Mesothelial cell of epicardium (in vitro differentiated cells): ENCODE measurements at places on chromosomes 1 and 21.

DNA sequence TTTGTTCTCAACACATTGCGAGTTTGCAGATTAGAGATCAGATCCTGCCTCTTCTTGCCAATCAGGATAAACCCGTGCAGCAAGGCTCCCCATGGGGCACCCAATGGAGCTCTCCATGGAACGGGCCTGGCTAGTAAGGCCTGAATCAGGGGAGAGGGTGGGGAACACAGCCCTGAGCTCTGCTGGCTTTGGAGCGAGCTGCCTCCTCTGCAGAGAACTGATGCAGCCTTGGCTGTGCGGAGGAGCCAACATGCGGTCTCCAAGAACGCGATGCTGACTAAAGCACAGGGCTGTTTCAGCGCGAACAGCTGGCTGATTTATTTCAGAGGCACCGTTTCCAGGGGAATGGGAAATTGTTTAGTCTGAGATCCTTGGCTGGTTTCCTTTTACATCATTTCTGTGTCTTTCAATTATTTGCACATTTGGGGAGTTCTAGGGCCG is 139.7 kb downstream of the TSEN15 start:
- peak; percentile 30 for DNase-seq

DNA sequence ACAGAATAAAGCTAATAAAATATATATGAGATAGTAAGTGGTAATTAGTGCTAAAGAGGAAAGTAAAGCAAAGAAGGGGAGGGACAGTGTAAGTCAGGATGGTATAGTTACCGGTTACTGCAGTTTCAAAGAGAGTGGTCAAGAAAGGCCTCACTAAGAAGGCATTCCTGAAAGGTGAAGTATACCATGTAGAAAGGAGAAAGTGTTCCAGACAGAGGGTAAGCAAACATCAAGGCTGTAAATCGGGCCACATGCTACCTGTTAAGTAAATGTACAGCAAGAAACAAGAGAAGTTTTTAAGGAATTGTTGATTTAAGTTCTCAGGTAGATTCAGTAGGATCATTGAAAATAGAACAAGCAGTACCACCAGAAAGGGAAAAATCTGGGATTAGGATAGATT is 9.7 kb downstream of the DESI2 start:
- DNase-seq = no peak

DNA sequence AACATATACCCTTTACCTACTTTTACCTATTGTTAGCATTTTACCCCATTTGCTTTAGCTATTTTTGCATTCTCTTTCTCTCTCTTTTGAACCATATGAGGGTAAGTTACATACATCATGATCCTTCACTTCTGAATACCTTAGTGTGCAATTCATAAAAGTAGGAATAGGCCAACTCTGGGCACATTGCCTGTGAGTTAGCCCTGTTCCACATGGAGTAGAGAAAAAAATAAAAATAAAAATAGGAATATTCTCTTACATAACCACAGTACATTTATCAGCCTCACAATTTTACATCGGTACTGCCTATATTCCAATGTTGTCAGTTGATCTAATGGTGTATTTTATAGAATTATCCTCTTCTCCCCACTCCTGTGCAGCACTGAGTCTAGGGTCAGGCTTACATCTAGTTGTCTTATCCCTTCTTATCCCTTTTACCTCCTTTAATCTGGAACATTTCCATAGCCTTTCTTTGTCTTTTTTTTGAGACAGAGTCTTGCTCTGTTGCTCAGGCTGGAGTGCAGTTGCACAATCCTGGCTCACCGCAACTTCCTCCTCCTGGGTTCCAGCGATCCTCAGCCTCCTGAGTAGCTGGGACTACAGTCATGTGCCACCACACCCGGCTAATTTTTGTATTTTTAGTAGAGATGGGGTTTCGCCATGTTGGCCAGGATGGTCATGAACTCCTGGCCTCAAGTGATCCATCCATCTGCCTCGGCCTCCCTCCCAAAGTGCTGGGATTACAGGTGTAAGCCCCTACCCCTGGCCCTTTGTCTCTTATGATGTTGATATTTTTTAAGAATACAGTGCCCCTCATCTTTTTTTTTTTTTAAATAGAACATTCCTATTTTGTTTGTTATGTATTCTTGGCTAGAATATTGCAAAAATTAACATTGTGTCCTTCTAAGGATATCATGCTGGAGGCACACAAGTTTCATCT is 11.1 kb upstream of the SLC30A1 start:
- DNase-seq = no peak

GRCh38 chr1:13604176-13604575 is 20.5 kb downstream of the PDPN start:
- DNase-seq = no peak

- DNase-seq = no peak
Observed at GRCh38 chr1:207396168-207396746, 57.9 kb upstream of the CR2 start.

GRCh38 chr1:221573756-221574155 is 168.1 kb downstream of the DUSP10 start:
- DNase-seq = no peak

- DNase-seq = no peak
Observed at GRCh38 chr1:174928541-174928940, 71.2 kb upstream of the CACYBP start.

GRCh38 chr1:164183854-164184635 is 374.9 kb upstream of the PBX1 start:
- no peak for DNase-seq

DNA sequence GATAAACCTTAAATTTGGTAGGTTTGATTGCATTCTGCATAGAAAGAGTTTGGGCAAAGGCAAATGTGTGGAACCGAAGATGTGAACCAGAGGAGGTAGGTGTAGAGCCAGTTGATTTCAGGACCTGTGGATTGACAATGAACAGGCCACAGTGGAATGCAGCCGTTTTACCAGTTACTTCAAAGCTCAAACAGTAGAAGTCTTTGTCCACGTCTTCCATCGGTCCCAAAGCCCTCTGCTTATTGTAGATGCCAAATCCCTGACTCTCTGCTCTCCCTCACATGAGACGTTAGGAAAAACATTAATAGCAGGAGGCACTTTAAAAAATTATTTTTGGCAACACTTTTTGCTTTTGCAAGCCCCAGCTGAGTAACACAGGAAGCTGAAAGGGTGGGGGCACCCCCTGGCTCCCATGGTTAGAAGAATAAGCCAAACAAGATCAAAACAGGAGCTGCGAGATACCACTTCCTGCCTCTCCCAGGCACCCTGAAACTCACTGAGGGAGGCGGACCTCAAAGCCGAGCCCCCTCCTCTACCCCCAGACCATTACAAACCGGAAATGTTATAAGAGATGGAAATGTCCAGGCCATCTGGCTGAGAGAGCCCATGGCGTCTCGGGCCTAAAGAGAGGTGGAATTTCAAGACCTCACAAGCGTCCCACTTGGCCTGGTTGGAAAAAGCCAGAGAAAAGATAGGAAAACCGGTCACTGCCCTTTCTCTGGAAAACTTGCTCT is 13.5 kb downstream of the TRAF3IP3 start:
- no peak for DNase-seq

- DNase-seq = no peak
Observed at GRCh38 chr1:36125129-36125991, at the start of gene COL8A2. Gene COL8A2, minus strand, starts transcription at chr1:36125222. Its CDS starts 24,980 bp downstream, at chr1:36100242.

GRCh38 chr1:50110151-50110550 is 1.4 kb downstream of the ELAVL4 start:
- DNase-seq = no peak

GRCh38 chr1:111990878-111991718 is 1.6 kb upstream of the KCND3 start:
- peak; percentile 40 for DNase-seq

- no peak for DNase-seq
Observed at GRCh38 chr1:18297896-18298648, 182.7 kb upstream of the KLHDC7A start.

GRCh38 chr1:87023326-87023725 is 108.9 kb downstream of the HS2ST1 start:
- DNase-seq = no peak

- DNase-seq = no peak
Observed at GRCh38 chr21:44317871-44318270, 18.0 kb downstream of the PFKL start.

DNA sequence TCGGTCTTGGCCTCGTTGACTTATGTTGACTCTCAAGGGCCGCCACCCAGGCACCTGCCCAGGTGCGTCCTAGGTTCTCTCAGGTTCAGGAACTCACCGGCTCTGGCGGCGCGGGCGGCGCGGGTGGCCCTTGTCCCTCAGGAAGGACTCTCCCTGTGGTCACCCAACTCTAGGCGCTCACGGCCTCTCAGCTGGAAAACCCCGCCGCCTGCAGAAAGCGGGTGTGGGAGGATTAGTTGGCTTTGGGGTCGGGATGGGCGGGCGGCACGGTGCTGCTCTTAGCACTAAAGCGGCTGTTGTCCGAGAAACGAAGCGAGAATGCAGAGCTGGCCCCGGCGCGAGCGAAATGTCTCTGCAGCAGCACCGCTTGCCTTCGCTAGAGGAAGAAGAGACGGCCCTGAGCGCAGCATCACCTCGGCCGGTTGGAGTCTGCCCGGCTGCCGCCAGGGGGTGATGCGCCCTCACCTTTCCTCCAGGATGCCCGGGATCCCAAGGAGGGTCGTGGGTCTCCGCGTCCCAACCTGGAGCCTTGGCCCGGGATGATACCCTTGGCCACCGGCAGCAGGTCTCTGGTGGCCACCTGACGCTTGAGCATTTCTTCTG is 8.1 kb upstream of the TADA1 start:
- DNase-seq = peak; percentile 72

- DNase-seq = no peak
Observed at GRCh38 chr1:24908591-24909259, 21.4 kb downstream of the RUNX3 start.

- DNase-seq = no peak
Observed at GRCh38 chr21:33299181-33299752, 25.5 kb upstream of the IFNAR1 start.

DNA sequence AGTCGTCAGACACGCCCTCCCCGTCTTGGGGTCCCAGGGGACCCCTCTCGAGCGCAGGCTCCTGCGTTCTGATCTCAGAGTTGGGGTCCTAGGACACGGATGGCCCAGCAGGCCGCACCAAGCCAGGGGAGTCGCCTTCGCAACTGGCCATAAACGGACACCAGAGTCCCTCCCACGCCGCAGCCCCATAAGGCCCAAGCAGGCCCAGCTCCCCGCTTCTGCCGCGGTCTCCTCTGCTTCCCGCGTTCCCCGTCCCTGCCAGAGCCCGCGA is 633 bp downstream of the DMRTA2 start:
- DNase-seq = no peak

- DNase-seq = no peak
Observed at GRCh38 chr21:42525029-42525581, 11.5 kb downstream of the SLC37A1 start.

- DNase-seq = no peak
Observed at GRCh38 chr1:119341372-119341947, 27.1 kb upstream of the HAO2 start.

GRCh38 chr1:54453022-54453421 is 46.8 kb upstream of the SSBP3 start:
- no peak for DNase-seq

DNA sequence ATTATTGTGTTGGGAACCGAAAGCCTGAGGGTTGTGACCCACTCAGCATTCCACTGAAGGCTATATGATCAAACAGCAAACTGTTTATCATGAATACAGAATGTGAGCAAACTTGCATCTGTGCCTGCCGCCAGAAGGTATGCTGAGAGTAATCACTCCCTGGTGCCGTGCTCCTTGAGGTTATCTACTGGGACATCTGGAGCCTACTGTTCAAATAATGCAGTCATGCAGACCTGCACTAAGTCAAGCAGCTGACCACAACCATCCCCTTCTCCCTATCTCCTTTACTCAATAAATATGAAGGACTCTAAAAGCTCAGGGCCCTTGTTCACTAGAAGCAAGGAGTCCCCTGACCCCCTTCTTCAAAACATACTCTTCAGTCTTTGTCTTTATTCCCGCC is 13.5 kb downstream of the GSTM5 start:
- no peak for DNase-seq

GRCh38 chr1:151058692-151059091 is 730 bp downstream of the CDC42SE1 start:
- DNase-seq = peak; percentile 63

DNA sequence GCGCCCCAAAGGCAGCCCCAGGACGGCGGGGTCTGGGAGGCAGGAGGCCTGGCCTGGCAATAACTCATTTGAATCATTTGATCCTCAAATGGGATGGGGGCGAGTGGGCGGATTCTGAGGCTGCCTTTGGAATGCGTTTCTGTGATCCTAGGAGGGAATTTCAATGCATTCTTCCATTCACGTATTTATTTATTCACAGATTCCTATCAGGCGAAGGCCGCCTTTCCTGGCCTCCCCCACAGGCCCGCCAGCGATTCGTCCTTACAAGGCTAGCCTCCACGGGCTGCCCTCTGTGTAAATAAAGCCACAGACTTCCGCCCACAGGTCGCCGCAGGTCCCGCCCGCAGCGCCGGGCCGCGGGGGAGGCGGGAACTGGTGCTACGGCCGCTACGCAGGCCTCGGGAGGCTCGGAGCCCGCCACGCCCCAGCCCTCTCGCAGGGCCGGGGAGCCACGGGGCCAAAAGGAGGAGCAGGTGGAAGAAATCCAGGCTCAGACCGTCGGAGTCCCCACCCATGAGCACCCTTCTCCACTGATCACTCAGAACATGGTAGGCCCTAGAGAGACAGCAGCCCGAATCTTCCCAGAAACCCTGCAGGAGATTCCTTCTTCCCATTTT is 31.3 kb upstream of the JUN start:
- DNase-seq = peak; percentile 75

- DNase-seq = peak; percentile 36
Observed at GRCh38 chr1:108199781-108200686, at the start of gene SLC25A24. Gene SLC25A24, minus strand, starts transcription at chr1:108200343. Its CDS starts 205 bp downstream, at chr1:108200138.

- no peak for DNase-seq
Observed at GRCh38 chr1:24708938-24709337, 36.3 kb upstream of the CLIC4 start.

GRCh38 chr1:227314014-227314848 is 4.1 kb downstream of the CDC42BPA start:
- DNase-seq = no peak

GRCh38 chr1:182841368-182841988 is 2.3 kb downstream of the DHX9 start:
- no peak for DNase-seq

GRCh38 chr1:200038981-200039848 is 11.7 kb downstream of the NR5A2 start:
- peak; percentile 60 for DNase-seq

GRCh38 chr1:188432427-188432826 is 1603.7 kb downstream of the PLA2G4A start:
- DNase-seq = no peak

- no peak for DNase-seq
Observed at GRCh38 chr1:240720976-240721375, 109.0 kb upstream of the GREM2 start.

DNA sequence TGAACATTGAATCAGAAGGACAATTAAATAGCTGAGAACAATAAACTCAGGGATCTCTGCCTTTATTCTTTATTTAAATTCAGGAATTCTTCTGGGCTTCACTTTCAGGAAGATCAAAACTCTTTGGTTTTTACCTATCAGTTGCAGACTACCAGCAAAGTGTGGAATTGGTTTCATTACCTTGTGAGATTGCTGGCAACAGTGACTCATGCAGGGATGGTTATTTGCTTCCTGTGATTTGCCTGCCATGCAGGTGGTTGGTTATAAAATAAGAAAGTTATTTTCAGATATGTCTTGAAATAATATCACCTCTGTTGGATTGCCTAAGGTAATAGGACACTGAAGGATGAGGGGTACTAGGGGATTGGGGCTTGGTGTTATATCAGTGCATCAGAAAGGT is 204.6 kb downstream of the PTBP2 start:
- DNase-seq = no peak
